Right ventricle myocardium superior (tissue), 1 donor: ENCODE measurements at places on chromosomes 12 and 14. TPM values are rescaled to one million over a fixed set of nuclear protein-coding genes. Genes with fewer than 3 reads are reported as not detected.

Gene TMEM132C
- total RNA-seq = 2.2 TPM

Gene BEGAIN
- total RNA-seq = 0.46 TPM

- DNase-seq = no peak
These were observed 210.8 kb downstream of the PCNX1 start for GRCh38 chr14:71117839-71118743.

DNA sequence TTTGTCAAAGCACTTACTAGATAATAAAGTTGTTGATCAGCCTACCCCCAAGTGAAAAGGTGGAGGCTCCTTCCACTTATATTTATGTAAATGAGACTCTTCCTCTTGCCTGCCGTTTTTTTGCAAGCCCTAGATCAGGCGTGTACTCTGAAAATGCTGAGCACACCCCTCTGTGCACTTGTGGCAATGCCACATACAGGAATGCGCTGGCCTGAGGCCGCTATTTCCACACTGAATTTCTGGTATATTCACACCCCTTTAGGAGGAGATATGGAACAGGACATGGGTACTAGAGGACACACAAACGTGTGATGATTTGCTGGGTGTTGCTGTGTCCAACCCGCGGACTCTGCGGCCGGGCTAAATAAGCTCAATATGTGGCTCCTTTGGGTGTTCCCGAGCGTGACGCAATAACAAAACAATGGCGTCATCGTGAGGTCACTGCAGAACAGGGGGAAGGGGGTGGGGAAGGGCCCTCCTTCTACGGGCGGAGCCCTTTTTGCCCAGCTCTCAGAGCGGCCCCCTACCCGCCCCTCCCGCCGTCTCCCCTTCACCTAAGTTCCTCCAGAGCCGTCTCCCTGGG, 554 bp upstream of the TSPAN31 start:
- peak; percentile 82 for DNase-seq
